ENCODE measurements at places on chromosomes 16 and 17.
A peak's percentile ranks its signal among the peaks of the same experiment; 100 is the strongest.

DNA sequence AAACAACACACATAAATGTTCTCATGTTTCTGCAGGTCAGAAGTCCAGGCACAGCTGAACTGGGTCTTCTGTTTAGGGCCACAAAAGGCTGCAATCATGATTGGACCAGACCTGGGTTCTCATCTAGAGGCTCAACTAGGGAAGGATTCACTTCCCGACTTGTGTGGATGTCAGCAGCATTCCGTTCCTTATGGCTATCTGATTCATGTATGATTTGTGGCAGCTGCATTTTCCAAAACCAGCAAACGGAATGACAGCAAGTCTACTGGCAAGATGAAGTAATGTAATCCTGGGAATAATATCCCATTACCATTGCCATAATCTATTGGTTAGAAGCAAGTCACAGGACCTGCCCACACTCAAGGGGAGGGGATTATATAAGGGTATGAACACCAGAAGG lies 22.1 kb downstream of the CEP112 start:
- no peaks in the 10 kb centered on the region for H3K27me3 ChIP-seq
- H3K4me1 ChIP-seq, result no peaks in the 10 kb centered on the region
- DNase-seq, result no peak
- no peak overlapping the region for H3K27ac ChIP-seq
- H3K4me3 ChIP-seq, result no peak overlapping the region

DNA sequence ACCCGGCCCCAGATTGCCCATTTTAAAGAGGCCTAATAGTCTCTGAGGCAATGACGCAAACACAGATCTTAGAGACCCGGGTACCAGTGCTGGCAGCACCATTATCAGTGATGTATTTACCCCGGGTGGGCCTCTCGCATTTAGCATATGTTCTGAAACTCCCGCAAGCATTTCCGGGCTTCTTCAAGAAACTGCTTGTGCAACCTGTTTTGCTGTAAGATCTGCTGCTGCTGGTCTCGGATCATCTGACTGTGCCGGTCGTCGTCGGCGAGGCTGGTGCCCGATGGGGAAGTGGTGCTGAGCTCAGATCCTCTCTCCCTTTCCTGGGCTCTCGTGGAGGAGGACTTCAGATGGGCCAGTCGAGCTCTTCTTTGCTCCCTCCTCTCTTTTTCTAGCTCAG lies 12.5 kb downstream of the CEP295NL start:
- H3K36me3 ChIP-seq, result no peaks in the 10 kb centered on the region
- H3K4me3 ChIP-seq, result no peak overlapping the region
- H3K4me1 ChIP-seq, result peaks cover 27% of the 10 kb centered on the region
- no peaks in the 10 kb centered on the region for H3K27me3 ChIP-seq
- peak overlapping the region; percentile 26 for H3K27ac ChIP-seq

- H3K36me3 ChIP-seq, result peaks cover 3% of the 10 kb centered on the region
- H3K4me1 ChIP-seq, result peaks cover 5% of the 10 kb centered on the region
- no peak overlapping the region for H3K27ac ChIP-seq
These were observed 32.2 kb upstream of the HAS3 start for GRCh38 chr16:69073181-69073702.

DNA sequence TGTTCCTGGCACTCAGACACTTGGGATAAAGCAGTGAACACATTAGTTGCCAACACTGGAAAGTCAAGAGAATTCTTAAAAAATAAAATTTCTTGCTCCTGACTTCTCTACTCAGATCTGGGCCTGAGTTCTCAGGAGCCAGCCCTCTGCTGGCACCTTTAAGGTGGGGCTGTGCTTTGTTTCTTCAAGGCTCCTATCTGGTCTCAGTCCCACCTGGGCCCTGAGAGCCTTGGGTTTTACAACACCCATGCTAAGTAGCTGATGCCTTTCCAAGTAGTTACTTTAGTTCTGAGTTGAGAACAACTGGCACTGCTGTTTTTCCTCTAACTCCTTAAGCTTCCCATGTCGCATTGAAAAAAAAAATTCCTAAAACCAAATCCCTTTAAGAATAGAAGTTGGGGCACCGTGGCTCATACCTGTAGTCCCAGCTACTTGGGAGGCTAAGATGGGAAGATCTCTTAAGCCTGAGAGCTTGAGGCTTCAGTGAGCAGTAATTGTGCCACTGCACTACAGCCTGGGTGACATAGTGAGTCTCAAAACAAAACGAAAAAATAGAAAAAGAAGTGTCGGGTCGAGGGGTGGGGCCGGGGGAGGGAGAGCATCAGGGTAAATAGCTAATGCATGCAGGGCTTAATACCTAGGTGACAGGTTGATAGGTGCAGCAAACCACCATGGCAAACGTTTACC lies 16.6 kb downstream of the CHAD start:
- H3K4me1 ChIP-seq, result no peaks in the 10 kb centered on the region
- DNase-seq, result no peak
- no peak overlapping the region for H3K4me3 ChIP-seq
- no peaks in the 10 kb centered on the region for H3K27me3 ChIP-seq
- H3K27ac ChIP-seq, result no peak overlapping the region

GRCh38 chr16:87931504-87931903 lies 4.8 kb downstream of the CA5A start:
- H3K4me1 ChIP-seq, result no peaks in the 10 kb centered on the region
- H3K36me3 ChIP-seq, result no peaks in the 10 kb centered on the region
- no peaks in the 10 kb centered on the region for H3K27me3 ChIP-seq
- DNase-seq, result no peak
- no peak overlapping the region for H3K27ac ChIP-seq

- H3K27ac ChIP-seq, result peak overlapping the region; percentile 67
- peaks cover 42% of the 10 kb centered on the region for H3K4me1 ChIP-seq
- no peaks in the 10 kb centered on the region for H3K27me3 ChIP-seq
- H3K36me3 ChIP-seq, result no peaks in the 10 kb centered on the region
- DNase-seq, result no peak
These were observed 184.9 kb downstream of the MSI2 start for GRCh38 chr17:57441270-57441600.

Measured in heart left ventricle (tissue), 16 donors.